ENCODE measurements at places on chromosomes 4 and X. TPM values are rescaled to one million over a fixed set of nuclear protein-coding genes. Genes with fewer than 3 reads are reported as not detected.

DNA sequence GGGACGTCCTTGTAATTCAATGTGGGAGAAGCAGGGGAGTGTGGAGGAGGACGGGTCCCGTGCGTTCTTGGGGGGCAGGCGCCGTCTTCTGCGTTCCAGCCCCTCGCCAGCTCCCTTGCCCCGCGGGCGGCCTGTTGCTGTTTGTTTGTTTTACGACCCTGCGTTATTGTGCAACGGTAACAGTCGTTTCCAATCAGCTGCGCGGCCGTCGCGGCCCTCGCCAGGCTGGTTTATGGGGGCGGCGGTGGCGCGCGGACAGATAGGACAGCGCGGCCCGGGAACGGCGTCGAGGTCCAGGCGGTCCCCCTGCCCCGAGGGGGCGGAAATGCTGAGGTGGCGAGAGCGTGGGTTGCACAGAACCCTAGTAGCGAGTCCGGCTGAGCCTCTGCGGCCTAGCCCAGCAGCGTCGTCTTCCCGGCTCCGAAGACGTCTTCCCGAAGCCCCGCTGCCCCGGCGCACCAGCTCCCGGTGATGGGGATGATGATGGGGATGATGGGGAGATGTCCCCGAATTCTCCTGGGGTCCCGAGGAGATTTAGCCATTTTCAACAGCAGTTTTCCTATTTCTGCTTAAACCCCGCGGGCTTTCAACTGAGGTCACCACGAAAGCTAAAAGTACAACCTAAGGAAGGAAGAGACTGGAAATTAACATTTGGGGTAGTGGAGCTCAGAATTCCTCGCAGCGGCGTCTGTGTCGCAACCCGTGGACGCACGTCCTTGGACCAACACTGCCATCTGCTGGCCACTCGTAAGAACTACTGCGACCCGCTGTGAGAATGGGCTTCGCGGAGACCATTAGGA is 4.8 kb downstream of the PDGFRA start:
- DNase-seq, result no peak

DNA sequence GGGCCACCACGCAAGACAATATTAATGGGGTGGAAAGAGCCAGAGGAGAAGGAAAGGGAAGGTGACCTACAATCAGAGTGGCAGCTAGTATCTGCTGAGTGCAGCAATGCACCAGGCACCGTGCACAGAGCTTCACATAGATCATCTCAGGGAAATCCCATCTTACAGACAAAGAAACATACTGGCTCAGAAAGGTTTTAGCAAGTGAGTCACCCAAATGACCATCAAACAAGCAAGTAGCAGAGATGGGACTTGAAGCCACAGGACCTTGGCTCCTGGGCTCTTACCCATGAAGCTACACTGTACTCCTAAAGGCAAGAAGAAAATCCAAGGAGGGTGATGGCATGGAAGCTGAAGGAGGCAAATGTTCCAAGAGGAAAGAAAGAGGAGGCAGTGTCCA is 6.8 kb downstream of the ANXA5 start:
- DNase-seq, result peak; percentile 64

- DNase-seq, result peak; percentile 4
Observed at GRCh38 chrX:24341795-24342194, 18.6 kb upstream of the SUPT20HL1 start.

Gene XAGE2
- total RNA-seq, result not detected

Measured in kidney epithelial cell (primary cell).